ENCODE measurements at places on chromosomes 13 and 19.

GRCh38 chr19:55451965-55452748, 9.1 kb upstream of the SHISA7 start:
- no peak for DNase-seq

DNA sequence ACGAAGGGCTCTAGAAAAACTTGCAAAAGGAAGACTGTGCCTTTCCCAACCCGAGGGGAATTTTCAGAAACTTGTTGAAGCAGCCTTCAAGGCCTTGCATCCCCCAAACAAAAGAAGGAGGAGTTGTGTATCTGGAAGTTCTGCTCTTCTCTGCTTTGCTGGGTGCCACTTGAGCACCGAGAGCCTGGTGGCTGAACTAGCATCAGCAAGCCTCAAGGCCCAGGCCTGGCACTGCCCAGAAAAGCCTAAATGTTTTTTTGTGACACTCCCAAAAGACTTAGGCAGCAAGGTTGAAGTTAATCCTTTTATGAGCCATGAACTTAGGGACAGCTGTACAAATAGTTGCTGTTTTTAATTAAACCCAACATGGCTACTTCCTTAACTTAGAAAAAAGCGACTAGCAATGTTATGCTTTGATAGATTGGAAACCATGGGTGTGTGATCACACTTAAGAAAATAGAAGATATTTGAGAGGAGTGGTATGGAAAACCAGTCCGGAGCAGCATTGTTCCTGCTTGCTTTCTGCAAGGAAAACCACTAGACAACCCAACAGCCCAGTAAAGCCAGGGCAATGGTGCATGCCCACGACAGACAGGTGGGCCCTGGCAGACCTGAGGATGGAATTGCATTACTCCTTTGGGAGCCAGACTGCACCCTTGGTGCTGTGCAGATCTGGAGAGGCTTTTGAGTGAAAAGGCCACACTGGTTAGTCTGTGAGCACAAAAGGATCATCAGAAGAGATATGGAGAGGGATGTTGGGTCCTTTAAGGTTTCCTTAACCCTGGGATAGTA, 788 bp upstream of the DLEU7 start:
- no peak for DNase-seq

GRCh38 chr13:62631619-62632018, 1216.0 kb upstream of the PCDH20 start:
- no peak for DNase-seq

DNA sequence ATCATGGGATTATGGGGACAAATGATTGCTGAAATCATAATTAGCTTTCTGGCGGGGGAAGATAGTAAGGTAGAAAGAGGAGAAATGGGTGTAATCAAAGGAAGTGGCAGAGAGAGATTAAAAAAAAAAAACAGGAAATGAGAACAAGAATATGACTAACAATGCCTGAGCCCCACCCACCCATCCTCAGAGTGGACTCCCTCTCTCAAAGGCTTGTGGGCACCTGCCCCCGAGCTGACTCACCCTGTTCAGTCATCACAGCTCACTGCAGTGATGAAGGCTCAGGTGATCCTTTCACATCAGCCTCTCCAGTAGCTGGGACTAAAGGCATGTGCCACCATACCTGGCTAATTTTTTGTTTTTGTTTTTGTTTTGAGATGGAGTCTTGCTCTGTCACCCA, 26.4 kb upstream of the TPT1 start:
- peak; percentile 80 for DNase-seq

- no peak for DNase-seq
These were observed 95.3 kb upstream of the GPR12 start for GRCh38 chr13:26855921-26856320.

GRCh38 chr13:19864746-19865309, 1.4 kb upstream of the ZMYM5 start:
- peak; percentile 51 for DNase-seq

- no peak for DNase-seq
These were observed 47.9 kb upstream of the POMP start for GRCh38 chr13:28610996-28611395.

DNA sequence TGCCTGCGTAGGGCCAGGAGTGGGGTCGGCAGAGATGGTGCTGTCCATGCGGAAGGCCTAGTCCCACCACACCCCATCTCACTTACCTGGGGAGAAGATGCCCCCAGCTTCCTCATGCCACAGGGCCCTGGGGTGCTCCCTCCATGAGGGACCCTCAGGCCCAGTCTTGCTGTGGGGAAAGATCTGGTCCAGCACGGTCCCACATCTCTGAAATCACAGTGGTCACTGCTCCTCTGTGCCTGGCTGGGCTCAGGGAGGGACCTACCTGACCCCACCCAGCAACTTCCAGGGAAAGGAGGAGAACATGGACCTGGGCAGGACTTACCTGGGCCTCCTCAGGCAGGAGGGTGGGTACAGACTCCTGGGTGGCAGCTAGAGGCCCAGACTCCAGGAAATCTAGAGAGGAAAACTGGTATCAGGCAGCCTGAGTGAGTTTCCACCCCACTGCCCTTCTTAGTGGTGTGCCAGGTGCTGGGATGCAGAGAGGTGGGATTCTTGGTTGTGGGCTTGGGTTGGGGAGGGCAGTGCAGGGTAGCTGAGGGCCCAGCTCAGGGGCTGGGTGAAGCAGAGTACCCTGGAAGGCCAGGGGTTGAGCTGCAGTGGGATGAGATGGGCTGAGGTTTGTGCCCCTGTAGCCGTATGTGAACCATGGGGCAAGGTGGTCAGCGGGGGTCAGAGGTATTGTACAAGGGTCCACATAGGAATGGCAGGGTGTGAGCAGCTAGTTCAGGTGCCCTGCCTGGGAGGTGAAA, 3.8 kb downstream of the MZF1 start:
- no peak for DNase-seq

DNA sequence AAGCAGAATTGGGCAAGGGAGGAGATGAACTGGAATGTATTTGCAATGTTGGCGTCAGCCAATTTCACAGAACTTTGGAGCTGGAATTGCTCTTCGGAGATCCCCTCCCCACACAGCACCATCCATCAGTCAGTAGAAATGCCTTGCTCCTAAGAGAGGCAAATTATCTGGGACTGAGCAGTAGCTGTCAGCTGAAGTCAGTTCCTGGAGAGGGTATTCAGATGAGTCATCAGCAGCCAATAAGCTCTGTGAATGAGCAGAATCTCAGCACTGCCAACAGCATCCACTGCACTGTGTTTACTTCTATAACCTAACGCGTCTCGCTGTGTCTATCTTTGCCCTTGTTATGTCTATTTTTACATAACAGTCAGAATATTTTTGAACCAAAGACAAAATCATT, 213.7 kb downstream of the SLITRK5 start:
- DNase-seq, result no peak

- no peak for DNase-seq
These were observed 17.1 kb downstream of the DPF1 start for GRCh38 chr19:38206928-38207327.

GRCh38 chr13:23919006-23919405, 21.7 kb upstream of the C1QTNF9B start:
- no peak for DNase-seq

- DNase-seq, result no peak
These were observed 29.7 kb upstream of the ENOX1 start for GRCh38 chr13:43816401-43816889.

DNA sequence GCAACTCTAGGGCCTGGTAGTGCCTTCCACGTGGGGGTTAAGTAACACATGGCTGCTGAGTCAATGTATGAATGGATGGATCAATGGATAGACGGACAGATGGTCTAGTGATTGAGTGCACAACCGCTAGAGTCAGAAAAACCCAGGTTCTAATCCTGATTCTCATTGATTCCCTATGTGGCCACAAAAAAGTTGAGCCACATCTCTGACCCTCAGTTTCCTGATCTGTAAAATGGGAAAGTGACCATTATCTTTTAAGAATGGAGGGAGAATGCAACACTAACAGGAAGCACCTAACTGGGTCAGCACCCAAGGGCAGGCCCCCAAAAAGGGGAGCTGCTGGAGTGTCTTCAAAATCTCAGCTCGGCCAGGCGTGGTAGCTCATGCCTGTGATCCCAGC, 2.6 kb downstream of the SMIM7 start:
- no peak for DNase-seq

- no peak for DNase-seq
These were observed 9.2 kb upstream of the CLIP3 start for GRCh38 chr19:36041831-36042230.

GRCh38 chr19:41352609-41353465, 885 bp downstream of the TGFB1 start:
- DNase-seq, result peak; percentile 43

DNA sequence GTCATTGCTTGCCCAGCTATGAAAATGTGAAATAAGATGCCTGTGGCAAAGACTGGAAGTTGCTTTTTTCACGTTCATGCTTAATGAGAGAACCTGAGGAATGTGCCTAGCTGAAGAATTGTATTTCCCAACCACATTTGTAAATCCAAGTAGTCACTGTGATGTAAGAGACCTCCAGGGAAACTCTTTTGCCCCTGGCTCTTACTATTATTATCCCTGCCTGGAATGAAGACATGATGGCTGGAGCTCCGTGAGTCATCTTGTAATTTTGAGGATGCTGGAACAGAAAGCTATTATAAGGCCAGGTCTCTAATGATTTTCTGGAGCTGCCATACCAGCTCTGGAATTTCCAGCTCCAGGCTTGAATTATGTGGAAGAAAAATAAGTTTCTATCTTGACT, 894.3 kb downstream of the DIAPH3 start:
- DNase-seq, result no peak

GRCh38 chr19:16620018-16620417, 8.0 kb downstream of the MED26 start:
- no peak for DNase-seq

- no peak for DNase-seq
These were observed 1.0 kb upstream of the SLC17A7 start for GRCh38 chr19:49442354-49442753.

- DNase-seq, result no peak
These were observed 80.0 kb downstream of the KDM4B start for GRCh38 chr19:5048727-5049553.

- no peak for DNase-seq
These were observed 389.5 kb downstream of the UQCRFS1 start for GRCh38 chr19:28823338-28823961.

DNA sequence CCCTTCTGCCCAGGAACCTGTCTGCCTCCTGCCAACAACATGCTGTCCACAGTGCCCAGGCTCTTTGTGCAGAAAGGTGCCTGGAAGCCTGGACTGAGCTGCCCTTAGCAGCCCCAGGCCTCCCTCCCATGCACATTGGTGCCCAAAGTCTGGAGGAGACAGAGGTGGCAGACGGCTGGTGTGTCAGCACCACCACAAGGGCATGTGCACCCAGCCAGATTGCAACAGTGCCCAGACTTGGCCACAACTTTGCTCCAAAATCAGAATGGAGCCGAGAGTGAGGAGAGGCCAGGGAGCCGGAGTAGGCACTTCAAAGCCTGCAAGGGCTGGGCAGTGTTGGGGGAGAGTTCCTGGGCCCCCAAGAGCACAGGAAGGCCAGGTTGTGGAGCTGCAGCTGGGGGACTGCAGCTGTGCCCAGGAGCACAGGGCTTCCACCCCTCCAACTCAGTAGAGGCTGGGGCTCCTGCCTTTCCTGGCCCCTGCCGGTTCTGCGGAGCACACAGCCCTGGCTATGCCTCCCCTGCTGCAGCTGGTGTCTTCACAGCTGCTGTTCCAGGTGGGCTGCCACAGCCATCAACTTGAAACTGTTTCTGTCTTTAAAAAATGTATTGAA, 1255.8 kb downstream of the SLITRK5 start:
- DNase-seq, result no peak

DNA sequence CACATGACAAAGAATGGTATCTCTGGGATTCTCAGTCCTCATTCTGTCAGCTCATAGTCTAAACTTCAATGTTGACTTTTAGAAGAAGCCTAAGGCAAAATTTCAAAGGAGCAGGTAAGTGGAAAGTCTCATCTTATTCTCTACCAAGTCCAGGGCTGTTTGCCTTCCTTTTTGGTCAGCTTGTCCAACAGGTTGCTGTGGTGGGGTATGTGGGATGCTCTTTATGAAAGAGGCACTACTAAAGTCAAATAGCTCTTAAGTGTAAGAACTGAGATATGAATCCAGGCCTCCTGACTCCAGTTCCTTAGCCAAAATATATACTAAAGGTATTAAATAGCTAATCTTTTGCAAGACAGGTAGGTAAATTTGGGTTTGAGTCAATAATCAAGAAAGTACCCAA, 540.6 kb upstream of the SPRY2 start:
- no peak for DNase-seq

GRCh38 chr19:2755448-2755705, 15.6 kb upstream of the SLC39A3 start:
- no peak for DNase-seq

DNA sequence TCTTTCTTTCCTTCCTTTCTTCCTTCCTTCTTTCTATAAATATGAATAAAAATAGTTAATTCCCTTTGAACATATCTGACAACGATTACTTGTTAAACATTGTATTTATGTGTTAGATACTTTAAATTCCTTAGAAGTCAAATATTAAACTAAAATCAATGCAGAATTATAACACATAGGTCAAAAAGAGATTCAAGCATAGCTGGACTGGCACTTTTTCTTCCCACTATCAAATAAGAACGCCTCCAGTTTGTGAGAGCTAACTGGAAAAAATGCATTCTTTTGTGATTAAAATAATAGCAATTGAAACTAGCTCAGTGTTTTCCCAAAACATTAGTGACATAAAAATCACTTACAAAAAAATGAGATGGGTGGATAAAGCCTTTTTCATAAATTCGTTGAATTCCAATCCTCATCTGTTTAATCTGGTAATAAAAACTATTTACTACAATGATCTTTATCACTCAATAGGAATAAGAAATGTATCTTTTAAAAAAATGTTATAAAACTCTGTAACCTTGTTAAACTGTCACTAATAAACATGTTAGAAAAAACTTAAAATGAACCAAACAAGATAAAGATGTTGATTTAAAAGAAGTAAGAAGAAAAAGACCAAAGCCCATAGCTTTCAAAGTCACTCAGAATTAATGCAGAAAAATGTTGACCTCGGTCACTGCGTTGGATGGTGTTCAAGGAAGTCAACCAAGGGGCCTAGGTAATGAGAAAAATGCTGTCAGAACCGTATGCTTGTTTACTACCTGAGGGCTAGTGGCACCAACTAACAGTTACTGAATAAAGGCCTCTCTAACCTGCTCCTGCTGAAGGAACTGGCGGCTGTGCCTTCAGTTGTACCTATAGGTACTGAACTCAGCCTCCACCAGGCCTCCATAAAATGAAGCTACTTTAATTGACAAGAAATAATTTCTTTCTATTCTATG, 1039.5 kb upstream of the SLC10A2 start:
- DNase-seq, result no peak

- DNase-seq, result no peak
These were observed 314.4 kb upstream of the NBEA start for GRCh38 chr13:34627509-34628208.

DNA sequence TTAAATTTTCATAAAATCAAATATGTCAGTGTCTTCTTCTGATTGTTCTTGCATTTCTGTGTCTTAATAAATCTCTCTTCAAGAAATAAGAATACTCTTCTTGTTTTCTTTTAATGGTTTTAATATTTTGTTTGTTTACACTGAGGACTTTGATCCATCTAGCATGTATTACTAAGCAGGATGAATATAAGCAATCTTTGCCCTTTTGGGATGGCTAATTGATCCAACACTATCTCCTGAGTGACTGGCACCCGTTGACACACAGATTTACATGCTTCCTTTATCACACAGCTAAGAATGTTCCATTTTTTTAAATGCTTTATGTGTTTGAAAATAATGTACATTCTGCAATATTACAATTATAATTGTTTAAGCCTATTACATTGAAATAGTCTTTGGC, 134.5 kb downstream of the TBC1D4 start:
- DNase-seq, result no peak

All from stimulated activated CD8-positive, alpha-beta memory T cell treated with anti-CD3 and anti-CD28 coated beads, Interleukin-4, amount 100 ng/mL, for 1 hour (primary cell).